Midbrain (tissue), 1 donor: ENCODE measurements at places on chromosomes 1 and 21.

- DNase-seq: no peak
Observed at GRCh38 chr1:106780066-106780465, 276.4 kb upstream of the PRMT6 start.

- DNase-seq: no peak
Observed at GRCh38 chr1:23473037-23473800, 10.8 kb downstream of the ASAP3 start.

GRCh38 chr1:63861052-63861691 lies 87.4 kb downstream of the ROR1 start:
- DNase-seq: no peak

- no peak for DNase-seq
Observed at GRCh38 chr1:6157132-6157527, 23.0 kb downstream of the CHD5 start.

DNA sequence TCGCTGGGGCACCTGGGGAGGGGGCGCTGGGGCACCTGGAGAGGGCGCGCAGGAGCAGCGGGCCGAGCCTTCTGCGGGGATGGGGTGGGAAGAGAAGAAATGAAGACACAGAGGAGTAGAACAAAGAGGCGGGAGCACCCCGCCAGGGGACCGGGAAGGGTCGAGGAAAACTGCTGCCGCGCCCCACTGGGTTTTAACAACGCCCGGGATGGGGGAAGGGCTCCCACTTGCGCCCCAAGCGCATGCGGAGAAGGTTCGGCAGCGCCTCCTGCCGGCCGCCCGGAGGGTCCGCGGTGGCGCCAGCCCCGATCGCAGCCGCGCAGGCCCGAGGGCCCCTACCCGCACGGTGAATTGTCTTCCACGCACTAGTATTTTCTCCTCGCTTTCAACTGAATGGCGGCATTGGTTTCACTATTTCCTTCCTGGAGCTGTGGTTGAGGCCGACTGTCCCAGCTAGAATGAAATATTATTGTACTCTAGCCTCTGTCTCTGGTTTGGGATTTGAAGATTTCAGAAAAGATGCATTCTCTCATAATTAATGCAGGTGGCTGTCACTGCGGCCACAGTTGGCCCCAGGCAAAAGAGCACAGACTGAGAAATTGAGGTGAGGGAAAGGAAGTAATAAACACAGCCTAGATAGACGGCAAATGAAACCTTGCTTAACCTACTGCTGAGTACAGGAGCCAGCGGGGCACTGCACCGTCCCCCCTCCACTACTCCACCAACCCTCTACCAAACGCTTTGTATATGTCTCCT lies 57.3 kb downstream of the MAB21L3 start:
- peak; percentile 76 for DNase-seq

GRCh38 chr1:69976896-69977295 lies 228.5 kb downstream of the LRRC40 start:
- no peak for DNase-seq

DNA sequence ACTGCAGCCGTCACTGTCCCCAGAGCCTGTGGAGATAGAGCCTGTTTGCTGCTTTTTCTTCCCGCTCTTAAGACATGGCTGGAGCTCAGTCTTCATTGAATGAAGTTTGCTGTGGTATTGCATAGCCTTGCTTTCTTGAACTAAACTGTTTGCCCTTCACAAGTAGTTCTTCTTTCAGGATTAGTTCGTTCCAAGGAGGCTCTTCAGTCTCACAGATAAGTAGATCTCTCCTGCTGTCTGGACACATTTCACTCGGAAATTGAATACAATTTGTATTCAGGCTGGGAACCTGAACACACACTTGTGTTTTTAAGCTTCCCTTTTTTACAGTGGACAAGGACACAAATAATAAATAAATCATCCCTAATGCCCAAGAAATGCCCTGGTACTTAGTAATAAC lies 34.7 kb downstream of the IFNAR1 start:
- DNase-seq: no peak

DNA sequence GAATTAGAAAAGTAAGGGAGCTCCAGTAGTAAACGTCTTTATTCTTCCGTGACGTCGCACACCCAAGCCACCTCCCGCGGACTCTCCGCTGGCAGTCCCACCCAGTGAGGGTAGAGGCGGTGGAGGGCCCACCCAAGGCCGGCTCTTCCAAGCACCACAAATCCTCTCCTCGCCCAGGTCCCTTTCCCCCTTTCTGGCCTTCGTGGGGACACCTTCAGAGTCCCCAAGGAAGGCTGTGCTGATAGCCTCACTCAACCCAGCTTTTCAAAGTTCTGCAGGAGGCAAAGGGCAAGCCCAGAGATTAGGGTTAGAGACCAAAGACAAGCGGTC lies 349 bp upstream of the GPN2 start:
- DNase-seq: no peak

- DNase-seq: no peak
Observed at GRCh38 chr1:96313216-96313615, 408.4 kb upstream of the PTBP2 start.

- DNase-seq: peak; percentile 10
Observed at GRCh38 chr1:92240034-92240433, 22.3 kb downstream of the C1orf146 start.
